Activated CD8-positive, alpha-beta memory T cell treated with anti-CD3 and anti-CD28 coated beads, Interleukin-2, amount 10 ng/mL, durations not matched to agents 7 days and 5 days (primary cell): ENCODE measurements at places on chromosomes 11 and 22.

DNA sequence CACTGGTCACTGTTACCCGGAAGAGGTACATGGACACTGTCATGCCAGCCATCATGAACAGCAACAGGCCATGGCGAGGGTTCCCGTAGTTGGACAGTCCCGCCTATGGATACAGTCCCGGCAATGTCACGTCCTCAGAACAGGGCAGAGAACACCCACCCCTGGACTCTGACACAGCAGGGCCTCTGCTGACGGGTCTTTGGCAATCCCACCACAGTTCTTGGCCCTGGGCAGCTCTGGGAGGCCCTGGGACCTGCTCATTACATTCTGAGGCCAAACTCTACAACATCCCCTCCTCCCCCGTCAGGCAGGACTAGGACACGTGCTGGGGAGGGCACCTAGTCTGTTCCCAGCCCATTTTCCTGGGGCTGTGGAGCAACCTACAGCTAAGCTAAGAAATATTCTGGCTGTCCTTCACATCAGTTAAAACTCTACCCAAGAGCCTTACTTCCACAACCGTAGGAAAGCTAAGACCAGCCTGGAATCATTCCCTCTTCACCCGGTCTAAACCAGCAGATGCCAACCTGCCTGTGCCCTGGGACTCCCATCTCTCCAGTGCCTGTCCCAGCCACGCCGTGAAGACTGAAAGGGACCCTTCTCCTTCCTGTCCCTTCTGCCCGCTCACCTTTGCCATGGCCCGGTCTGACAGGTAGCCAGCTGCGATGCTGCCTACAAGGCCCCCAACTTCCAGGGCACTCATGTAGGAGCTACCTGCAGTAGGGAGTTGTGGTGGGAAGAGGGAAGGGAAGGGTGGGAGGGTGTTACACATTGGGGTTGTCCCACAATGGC is 4.5 kb downstream of the SLC37A4 start:
- no peak for DNase-seq

DNA sequence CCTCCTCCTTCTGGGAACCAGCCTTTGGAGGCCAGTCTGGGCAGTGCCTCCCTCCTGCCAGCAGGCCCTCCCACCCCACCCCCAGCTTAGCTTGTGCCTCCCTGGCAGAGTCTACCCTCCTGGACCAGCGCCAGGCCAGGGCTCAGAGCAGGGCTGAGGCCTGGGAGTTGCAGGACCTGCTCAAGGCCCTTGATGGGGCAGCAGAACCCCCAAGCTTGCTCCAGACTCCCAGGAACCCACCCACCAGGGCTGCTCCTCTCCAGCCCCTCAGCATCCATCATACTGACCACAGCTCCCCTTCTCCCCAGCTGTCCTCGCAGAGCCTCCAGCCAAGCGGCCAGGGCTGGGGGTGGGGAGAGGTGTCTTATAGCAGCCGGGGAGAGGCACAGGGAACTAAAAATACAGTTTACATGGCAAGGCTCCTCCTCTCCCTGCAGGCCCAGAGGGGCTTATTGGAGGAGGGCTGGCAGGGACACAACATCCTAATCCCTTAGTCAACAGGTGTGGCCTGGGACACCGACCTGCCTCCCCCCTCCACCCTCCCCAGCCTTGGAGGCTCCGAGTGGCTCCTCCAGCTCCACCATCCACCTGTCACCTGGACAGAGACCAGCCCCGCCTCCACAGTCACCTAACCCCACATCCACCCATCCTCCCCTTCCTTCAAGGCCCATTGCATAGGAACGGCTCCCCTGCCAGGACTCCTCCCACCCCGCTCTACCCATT is 5.2 kb upstream of the MB start:
- DNase-seq = no peak

DNA sequence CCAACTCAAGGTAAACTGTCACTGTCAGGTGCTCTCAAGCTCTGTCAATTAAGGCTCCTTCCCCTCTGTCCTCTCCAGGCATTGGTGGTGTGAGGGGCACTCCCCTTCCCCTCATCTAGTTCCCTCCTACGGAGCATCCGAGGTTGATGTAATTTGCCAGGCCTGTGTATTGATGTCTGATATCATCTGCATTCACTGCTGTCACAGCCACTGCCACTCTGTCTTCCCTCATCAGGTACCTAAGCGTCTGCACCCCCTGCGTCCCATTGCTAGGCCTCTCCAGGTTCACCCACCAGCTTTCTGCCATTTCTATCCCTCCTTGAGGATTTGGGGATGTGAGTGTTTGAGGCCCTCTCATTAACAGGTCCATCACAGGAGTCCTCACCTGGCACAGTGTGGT is 50.0 kb upstream of the SYT13 start:
- DNase-seq = peak; percentile 37

DNA sequence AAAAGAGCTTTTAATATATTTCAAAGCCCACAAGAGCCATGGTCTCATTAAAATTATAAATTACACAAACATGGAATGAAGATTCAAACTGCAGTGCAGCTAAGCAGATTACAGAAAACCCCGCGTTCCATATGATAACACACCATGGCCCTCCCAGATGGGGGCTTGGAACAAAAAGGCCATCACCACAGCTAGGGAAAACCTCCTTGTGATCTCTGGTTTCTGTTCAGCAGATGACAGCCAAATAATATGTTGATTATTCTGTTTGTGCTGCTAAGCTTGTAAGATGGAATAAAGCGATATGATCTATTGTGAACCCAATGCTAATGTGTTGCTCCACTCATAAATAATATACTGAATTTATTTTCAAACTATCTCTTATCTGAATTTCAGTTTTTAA is 28.5 kb downstream of the IMMP1L start:
- DNase-seq = no peak

GRCh38 chr11:1930462-1930830 is 10.9 kb downstream of the TNNT3 start:
- no peak for DNase-seq

- no peak for DNase-seq
These were observed 50.7 kb downstream of the RRAS2 start for GRCh38 chr11:14308114-14308896.

DNA sequence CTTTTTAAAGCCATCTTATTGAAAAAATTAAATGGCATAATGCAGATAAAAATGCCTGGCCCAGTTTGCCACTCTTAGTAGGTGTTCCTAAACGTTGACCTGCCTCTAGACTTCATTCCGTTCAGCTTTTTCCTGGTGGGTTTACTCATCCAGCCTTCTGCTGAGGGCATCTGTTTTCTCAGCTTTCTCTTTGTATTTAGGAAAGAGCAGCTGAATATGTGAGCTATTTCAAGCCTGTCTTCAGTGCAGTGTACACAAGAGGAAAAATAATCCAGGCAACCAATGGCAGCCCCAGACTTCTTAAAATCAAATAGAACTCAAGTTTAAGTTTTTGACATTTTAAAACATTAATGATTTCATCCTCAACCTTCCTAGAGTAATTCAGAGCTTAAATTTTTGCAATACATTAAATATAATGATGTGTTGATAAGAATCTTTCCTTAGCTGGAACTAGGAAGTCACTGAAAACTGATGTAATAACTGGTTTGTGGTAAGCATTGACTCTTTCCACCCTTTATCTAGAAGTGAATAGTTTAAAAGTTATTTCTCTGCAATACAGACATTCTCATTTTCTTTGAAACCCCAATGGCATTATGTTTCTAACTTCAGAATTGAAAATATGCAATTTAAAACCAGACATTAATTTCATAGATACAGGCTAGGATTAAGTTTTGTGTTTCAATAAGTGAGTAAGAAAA is 165.4 kb downstream of the AASDHPPT start:
- no peak for DNase-seq

- DNase-seq = no peak
These were observed 389.5 kb upstream of the B3GAT1 start for GRCh38 chr11:134801570-134801969.

GRCh38 chr11:91932151-91932821 is 292.3 kb upstream of the FAT3 start:
- no peak for DNase-seq

DNA sequence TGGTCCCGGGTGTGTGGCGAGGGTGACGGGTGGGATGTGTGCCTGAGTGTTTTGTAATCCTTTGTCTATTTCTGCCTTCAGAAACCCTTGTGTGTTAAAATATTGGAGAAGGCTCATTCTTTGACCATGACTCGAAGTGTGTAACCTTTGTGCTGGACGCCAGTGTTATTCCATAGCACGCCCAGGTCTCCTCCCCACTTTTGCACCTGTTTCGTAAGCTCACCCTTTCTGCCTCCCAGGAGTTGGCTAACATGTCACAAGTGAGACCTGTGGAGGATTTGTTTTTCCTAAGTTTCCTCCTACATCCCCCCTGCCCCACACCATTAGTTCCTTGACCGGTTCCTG is 382 bp downstream of the C11orf54 start:
- DNase-seq = no peak

- no peak for DNase-seq
These were observed 18.0 kb downstream of the TOLLIP start for GRCh38 chr11:1291295-1292017.

DNA sequence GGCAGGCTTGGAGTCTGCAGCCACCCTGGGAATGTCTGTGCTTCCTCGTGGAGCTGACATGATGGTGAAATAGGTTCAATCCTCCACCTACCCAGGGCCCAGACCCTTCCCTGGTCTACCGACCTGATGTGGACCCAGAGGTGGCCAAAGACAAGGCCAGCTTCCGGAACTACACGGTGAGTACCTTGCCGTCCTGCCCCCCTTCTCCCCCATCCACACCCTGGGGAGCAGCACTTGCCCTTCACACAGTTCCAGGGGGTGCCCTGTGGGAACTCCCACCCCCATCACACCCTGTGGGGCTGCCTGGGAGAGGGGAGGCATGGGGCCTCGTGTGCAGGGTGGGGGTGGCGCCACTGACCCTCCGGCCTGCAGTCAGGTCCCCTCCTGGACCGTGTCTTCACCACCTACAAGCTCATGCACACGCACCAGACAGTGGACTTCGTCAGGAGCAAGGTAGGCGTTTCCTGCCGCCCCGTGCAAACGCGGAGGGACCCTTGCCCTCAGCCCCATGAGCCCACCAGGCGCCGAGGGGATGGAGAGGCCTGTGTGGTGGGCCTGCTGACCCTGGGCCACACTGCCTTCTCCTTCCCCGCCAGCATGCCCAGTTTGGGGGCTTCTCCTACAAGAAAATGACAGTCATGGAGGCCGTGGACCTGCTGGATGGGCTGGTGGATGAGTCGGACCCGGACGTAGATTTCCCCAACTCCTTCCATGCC is 789 bp downstream of the MIOX start:
- DNase-seq = no peak

DNA sequence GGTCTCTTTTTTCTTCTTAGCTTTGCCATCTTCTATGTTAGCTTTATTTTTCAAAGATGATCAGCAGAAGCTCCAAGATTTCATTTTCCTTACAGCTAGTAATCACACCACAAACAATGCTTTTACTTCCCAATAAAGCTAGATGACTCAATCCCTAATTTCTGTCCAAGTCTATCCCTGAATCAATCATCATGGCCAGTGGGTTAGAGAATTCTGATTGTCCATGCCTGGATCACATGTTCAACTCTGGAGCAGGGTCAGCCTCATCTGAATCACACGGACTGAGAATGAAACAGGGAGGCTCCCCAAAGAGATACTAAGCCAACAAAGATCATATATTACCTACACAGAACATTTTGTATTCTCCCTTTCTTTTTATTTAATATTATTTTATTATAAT is 79.6 kb downstream of the BBOX1 start:
- DNase-seq = no peak

DNA sequence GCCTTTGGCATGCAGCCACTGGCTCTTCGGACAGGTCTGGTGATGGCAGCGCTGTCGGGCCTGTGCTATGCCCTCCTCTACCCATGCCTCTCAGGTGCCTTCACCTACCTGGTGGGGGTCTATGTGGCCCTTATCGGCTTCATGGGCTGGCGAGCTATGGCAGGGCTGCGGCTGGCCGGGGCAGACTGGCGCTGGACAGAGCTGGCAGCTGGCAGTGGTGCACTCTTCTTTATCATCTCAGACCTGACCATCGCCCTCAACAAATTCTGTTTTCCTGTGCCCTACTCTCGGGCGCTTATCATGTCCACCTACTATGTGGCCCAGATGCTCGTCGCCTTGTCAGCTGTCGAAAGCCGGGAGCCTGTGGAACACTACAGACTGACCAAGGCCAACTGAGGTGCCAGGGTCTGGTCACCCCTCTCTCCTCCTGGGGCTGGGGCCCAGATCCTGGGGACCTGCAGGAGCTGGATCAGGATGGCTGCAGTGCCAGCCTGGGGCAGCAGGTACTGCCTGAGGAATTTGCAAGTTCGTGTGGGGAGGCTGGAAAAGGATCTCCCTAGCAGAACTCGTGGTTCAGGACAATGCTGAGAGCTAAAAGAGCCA is 3.1 kb downstream of the TMEM86A start:
- no peak for DNase-seq

DNA sequence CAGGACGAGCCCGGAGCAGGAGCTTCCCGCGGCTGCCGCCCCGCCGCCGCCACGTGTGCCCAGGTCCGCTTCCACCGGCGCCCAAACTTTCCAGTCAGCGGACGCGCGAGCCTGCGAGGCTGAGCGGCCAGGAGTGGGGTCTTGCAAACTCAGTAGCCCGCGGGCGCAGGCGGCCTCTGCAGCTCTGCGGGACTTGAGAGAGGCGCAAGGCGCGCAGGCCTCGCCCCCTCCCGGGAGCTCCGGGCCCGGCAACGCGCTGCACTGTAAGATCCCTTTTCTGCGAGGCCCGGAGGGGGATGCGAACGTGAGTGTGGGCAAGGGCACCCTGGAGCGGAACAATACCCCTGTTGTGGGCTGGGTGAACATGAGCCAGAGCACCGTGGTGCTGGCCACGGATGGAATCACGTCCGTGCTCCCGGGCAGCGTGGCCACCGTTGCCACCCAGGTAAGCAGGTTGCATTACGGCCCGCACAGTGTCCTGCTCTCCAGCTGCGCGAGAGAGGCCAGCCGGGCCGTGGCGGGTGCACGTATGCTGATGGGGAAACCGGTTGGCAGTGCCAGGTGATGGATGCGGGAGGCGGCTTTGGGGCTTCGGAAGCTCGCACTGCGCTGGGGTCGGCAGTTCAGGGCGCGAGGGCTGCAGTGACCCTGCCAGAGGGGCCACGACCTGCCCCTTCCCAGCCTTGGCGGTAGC is 2.0 kb downstream of the SLC6A5 start:
- DNase-seq = no peak

- no peak for DNase-seq
These were observed 13.9 kb downstream of the CCND1 start for GRCh38 chr11:69654660-69655478.

GRCh38 chr11:65127473-65128181 is 5.5 kb downstream of the MRPL49 start:
- DNase-seq = no peak

DNA sequence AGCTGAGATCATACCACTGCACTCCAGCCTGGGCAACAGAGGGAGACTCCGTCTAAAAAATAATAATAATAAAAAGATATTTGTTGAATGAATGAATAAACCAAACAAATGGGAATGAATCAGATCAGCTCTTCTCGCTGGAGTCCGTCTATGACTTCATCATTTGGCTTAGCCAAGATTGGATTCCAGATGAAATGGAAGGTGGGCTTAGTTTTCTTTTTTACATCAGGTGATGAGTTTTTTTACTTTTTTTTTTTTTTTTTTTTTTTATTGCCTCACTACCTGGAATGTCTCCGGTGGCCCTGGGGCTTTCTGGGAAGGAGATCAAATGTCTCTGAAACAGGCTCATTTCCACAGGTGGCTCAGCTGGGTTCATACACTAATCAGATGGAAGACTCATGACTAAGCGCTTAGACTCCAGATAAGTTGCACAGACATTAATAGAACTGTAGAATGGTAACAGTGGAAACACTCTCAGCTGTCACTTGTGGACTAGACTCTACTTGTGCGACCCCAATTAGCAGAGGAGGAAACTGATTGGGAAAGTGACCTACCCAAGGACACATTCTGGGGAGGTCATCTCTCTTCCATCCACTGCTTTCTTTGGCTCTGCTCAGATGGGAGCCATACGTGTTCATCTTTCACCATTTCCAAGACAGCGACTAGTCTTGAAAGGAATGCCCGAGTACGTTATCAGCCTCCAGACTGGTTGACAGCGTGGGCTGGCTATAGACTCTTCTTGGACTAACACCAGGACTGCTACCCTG is 20.5 kb upstream of the RBFOX2 start:
- DNase-seq = no peak
